ENCODE measurements at places on chromosomes 7 and 10.

- no peak for DNase-seq
These were observed 16.7 kb upstream of the DMBT1 start for GRCh38 chr10:122543676-122544445.

- DNase-seq = no peak
These were observed 2.2 kb downstream of the GTF2IRD1 start for GRCh38 chr7:74455928-74456327.

DNA sequence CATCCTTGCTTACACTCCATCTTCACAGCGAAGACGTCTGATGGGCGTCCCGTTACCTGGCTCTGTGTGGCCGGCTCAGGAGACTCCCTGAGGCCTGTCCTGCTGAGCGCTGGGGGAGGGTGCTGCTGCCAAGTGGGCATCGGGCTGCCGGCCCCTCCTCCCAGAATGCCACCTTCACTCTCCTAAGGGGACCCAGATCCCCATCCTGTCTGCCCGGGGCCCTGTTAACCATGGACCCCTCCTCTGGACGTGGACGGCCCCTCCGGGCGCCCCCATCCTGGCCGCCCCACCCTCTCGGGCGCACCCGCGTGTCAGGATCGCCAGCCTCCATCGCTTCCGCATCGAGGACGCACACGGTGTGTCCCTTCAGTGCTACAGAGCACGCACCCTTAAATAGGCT is 7.3 kb upstream of the FOXL3 start:
- no peak for DNase-seq

DNA sequence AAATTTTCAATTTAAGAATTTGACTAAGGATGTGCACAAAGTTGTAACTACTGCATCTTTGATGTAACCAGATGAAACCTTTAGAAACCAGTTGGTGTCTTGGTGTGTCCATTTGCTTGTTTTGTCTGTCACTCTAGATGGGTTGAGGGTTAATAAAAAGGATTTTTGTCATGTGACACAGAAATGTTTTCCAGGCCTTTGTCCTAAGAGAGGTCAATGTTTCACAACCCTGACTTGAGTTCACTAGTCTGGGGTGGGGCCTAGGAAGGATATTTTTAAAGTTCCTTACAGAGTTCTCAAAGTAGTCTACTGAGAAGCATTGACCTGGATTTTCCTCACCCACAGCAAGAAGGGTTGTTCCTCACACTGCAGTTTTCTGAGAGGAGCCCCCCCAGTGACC is 90.3 kb downstream of the HERPUD2 start:
- no peak for DNase-seq

- no peak for DNase-seq
These were observed 15.0 kb downstream of the ZNF862 start for GRCh38 chr7:149853157-149853556.

- DNase-seq = no peak
These were observed 193.6 kb upstream of the PFKP start for GRCh38 chr10:2873769-2874168.

- DNase-seq = no peak
These were observed 60.3 kb upstream of the NFKB2 start for GRCh38 chr10:102335184-102335583.

DNA sequence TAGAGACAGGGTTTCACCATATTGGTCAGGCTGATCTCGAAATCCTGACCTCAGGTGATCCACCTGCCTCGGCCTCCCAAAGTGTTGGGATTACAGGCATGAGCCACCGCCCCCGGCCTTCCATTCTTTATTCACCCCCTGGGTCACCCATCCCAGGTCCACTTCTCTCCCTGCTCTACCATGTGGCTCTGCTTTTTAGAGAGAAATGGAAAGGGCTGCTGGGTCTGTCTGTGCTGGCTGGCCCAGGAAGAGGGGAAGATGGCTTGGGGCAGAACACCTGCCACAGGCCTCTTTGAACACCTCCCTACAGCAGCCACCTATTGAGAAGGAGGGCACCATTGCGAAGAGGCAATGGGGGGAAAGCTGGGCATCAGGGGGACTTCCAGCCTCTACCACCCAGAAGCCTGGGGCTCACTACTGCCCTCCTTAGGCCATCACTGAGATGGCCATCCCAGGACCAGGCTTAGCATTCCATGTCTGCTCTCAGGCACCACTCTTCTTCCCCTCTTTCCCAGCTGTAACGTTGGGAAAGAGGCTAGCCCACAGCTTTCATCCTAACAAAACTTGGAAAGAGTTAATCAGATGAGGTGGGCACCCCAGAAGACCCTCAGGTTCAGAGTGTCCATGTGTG is 256.3 kb downstream of the GRID1 start:
- no peak for DNase-seq

- DNase-seq = no peak
These were observed 500.1 kb downstream of the GATA3 start for GRCh38 chr10:8554574-8554973.

GRCh38 chr10:132460691-132461090 is 63.7 kb downstream of the PWWP2B start:
- no peak for DNase-seq

DNA sequence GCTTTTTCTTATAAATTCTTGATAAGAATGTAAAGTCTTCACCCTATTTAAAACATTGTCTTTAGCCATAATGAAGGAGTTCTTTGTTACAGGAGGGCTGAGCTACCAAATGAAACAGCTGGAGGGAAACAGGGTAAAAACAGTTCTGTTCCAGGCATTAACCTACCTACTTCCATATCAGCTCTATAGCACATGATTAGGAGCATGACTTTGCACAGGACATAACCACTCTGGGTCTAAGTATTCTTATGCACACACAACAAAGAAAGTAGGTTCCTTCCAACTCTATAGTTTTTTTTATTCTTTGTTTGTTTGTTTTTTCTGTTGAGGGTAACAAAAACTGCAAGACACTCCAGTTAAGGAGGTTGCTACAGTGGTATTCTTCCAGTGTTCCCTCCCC is 52.7 kb downstream of the SCIN start:
- DNase-seq = no peak

- no peak for DNase-seq
These were observed 7.7 kb downstream of the FGF8 start for GRCh38 chr10:101767966-101768790.

DNA sequence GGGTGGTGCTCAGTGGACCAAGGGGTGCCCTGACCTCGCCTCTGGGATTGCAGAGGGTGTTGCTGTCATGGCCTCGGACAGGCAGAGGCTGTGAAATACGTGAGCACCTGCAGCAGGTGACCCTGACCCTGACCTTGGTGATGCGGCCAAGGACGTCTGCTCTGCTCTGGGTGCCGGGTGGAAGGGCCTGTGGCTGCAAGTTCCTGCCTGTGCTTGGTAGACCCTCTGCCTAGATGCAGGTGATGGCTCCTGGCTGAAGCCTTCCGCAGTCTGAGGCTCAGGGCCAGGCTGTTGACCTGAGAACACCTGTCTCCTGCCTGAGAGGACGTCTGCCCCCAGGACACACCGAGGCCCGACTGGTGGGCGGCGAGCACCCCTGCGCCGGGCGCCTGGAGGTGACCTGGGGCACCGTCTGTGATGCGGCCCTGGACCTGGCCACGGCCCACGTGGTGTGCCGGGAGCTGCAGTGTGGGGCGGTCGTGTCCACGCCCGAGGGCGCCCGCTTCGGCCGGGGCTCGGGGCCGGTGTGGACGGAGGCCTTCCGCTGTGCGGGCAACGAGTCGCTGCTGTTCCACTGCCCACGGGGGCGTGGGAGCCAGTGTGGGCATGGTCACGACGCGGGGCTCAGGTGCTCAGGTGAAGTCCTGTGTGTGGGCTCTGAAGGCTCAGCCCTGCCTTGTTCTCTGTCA is 4.4 kb downstream of the SCART1 start:
- no peak for DNase-seq

GRCh38 chr10:129961157-129961701 is 2.8 kb downstream of the EBF3 start:
- DNase-seq = no peak

GRCh38 chr10:77293347-77293746 is 344.3 kb downstream of the KCNMA1 start:
- DNase-seq = no peak

DNA sequence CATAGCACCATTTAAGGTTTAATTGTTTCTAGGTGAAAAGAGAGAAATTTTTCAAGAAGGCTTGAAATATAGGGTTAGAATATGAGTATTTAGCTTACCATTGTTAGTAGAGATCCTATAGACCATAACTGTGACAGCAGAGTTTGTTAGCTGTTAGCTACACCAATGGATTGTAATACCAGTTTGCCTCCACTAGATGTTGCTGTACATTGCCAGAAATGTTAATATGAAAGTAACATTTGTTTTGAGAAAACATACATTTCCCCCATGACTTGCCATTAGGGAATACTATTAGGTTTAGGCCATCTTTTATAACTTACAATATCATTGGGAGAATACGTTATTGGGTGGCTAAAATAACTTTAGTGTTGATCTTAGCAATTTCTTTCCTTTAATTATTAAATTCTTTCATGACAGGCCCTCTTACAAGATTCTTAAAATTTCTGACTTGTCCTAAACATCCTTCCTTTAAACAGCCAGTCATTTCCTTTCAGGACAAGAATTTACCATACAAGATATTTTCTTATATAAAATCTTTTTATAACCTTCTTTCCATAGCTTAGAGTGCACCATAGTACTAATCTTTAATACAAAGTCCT is 39.5 kb downstream of the ZNF117 start:
- no peak for DNase-seq

DNA sequence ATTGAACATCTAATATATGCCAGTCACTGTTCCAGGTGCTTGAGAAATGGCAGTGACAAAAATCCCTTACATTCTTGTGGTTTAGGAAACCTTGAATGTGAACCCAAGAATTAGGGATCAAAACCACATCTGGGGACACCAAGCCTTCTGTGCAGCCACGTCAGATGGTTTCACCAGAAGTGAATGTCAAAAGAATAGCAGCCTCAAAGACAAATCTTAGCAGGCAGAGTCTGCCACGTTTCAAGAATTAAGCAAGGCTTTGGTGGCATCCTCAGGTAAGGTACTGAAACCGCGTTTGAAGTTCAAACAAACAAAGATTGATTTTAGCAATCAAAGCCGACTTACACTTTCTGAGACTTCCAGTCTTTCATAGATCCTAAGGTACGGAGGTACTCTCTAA is 225.5 kb upstream of the GNAI1 start:
- no peak for DNase-seq

DNA sequence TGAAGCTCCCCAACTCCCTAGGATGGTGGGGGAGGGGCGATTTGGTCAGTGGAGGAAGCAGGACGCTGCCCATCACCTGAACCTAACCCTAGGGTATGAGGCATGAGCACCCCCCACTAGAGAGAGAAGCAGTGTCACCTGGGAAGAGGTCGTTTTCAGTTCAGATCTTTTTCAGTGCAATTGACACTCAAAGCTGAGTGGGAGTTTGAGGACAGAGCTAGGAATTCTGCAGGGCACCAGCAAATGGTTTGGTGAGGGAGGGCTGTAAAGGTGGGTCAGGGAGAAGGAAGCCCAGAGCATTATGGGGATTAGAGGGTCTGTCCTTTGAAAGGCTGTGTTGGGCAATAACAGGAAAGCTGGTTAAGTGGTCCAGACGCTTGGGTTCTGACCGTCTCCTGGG is 10.9 kb downstream of the BPGM start:
- DNase-seq = no peak

DNA sequence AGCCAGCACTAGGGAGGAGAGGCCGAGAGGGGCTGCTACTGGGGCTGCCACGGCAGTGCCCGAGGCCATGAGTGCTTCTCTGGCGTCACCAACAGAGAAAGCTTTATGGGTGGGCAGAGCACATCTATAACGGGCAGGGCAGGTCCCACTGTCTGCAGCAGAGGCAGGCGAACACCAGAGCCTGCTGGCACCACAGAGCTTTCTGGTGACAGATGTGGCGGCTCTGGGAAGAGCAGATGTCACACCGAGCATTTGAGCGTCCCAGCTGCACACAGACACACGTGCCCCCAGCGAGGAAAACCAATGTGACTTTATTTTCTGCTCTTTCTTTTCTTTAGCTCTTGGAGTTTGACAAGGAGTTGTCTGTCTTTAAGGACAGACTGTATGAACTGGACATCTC is 20.5 kb downstream of the NKX6-2 start:
- no peak for DNase-seq

- no peak for DNase-seq
These were observed 130.9 kb upstream of the MKLN1 start for GRCh38 chr7:131196803-131197202.

GRCh38 chr7:12584930-12585329 is 14.4 kb downstream of the SCIN start:
- no peak for DNase-seq

DNA sequence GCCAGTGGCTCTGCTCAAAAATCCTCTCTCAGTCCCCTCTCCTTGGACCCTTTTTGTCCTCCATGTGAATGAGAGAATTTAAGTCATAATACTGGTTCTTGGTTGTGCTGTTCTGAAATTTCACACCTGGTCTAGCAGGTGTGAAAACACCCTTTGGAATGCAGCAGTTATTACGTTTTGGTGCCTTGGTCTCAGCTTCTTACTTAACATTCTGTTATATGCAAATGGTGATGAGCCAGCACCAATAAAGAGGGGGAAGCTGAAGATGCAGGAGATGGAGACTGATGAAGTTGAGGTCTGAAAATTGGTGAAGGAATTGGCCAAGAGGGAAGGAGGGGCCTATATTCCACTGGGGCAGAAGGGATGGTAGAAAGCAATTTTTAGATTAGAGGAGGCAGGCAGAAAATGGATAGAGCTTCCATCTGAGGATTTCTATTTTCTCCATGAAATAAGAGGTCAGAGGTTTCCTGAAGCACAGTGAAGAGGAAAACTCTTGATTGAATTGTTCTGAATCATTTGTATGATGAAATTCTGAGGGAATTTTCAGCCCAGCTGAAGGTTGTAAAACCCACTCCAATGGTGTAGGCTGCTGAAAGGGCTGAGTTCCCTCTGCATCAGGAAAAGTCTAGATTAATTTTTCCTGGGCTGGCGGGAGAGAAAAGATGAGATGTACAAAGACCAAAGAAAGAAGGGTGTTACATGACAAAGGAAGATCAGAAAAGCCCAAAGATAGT is 94.0 kb upstream of the FAM180A start:
- no peak for DNase-seq

DNA sequence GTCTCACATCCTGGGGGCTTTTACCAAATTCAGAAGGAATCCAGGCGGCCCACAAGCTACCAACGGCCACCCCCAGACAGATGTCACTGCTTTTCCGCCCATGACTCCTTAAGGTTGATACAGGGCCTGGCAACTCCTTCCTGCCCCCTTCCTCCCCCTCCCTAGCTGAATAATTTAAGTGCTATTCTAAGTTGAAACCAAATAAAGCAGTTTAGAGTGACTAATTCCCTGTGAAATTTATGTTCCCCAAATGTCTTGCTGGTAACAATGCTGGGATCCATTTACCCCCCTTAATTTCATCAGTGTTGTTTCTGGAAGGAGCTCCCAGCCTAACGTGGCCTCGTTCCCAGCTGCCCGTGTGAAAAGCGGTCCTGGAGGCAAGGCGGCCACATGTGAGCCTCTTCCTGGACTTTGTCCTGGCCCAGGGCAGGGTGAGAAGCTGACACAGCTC is 109.6 kb downstream of the TMEM130 start:
- no peak for DNase-seq

DNA sequence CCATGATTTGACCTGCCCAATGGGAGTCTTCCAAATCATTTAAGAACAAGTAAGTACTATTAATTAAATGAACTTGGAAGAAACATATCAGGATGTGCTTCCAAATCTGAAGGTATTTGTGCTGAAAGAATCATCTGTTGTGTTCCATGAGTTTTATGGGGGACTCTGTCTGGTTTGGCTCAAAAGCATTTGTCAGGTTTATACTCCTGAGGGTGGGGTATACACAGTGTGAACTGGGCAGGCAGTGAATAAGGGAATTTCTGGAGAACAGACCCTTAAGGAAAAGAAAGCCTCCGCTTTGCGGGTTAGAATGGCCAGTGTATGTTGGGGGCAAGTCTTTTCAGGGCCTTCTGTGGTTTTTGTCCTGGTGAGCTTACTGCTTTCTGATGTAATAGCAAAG is 29.9 kb downstream of the TCF7L2 start:
- no peak for DNase-seq

- no peak for DNase-seq
These were observed 18.3 kb upstream of the TMEM26 start for GRCh38 chr10:61471491-61471890.
